ENCODE measurements at places on chromosomes 5 and 9. TPM values are rescaled to one million over a fixed set of nuclear protein-coding genes. Genes with fewer than 3 reads are reported as not detected.

PDE6A gene
- not detected for total RNA-seq

EFNA5 gene
- 26.1 TPM for total RNA-seq

NDOR1 gene
- total RNA-seq = 105 TPM

GRCh38 chr5:4145511-4145910 is 549.9 kb downstream of the IRX1 start:
- DNase-seq = no peak

IL31RA gene
- not detected for total RNA-seq

DNA sequence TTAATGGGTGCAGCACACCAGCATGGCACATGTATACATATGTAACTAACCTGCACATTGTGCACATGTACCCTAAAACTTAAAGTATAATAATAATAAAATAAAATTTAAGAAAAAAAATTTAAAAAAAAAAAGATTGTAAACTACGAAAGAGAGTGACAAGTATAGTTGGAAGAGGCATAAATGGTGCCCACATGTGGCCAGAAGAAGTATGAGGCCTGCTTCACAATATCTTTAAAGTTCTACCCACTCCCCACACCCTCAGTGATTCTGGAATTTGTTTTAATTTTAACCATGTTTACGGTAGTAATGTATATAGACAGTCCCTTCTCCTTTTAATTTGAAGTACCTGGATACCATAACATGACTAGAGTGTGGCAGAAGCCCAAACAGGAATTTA is 172.7 kb downstream of the CHSY3 start:
- DNase-seq = no peak

GRCh38 chr5:115461093-115461492 is 83.5 kb downstream of the FEM1C start:
- DNase-seq = no peak

BTNL8 gene
- 2.2 TPM for total RNA-seq

- DNase-seq = peak; percentile 28
Measured at GRCh38 chr9:123998970-123999621, 12.5 kb upstream of the LHX2 start.

DNA sequence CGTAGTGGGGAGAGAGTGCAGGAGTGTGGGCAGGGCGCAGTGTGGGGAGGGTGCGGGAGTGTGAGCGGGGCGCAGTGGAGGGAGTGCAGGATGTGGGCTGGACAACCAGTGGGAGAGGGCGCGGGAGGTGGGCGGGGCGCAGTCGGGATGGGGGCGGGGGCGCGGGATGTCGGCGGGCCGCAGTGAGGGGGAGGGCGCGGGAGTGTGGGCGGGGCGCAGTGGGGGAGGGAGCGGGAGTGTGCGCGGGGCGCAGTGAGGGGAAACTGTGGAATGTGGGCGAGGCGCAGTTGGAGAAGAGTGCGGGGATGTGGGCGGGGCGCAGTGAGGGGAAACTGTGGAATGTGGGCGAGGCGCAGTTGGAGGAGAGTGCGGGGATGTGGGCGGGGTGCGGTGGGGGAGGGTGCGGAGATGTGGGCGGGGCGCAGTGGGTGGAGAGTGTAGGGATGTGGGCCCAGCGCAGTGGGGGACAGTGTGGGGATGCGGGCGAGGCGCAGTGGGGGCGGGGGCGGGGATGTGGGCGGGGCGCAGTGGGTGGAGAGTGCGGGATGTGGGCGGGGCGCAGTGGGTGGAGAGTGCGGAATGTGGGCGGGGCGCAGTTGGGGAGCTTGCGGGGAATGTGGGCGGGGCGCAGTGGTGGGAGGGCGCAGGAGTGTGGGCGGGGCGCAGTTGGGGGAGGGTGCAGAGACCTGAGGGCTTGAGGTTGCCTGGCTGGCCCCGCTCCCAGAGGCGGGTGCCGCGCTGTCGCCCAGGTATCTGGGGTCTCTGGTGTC is at the start of gene NXNL2:
TSS of gene NXNL2 (plus strand) at position 723 of the 770 bp plus-strand sequence. CDS start 257 bp downstream, outside the sequence.
- peak; percentile 77 for DNase-seq

GRCh38 chr9:75429531-75430475 is 341.5 kb downstream of the OSTF1 start:
- no peak for DNase-seq

GRCh38 chr5:170638454-170639220 is 134.8 kb downstream of the KCNIP1 start:
- peak; percentile 78 for DNase-seq

PCDHGA7 gene
- total RNA-seq = 4.2 TPM

DNA sequence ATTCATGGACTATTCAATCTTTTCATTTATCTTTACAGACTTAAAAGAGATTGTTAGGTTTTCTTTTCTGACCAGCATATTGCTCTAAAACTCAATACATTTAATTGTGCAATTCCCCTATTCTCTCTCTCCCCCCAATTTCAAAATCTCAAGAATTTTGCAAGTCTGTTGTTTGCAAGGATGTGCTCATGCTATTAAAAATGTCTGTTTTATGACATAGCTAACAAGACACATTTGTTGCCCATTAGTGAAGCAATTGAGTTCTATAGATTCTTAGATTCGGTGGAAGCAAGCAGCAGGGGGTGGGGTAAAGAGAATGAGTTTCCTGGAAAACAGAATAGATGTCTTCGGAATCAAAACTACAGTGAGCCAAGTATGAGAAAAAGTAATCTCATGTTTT is 8.5 kb upstream of the CSNK1A1 start:
- no peak for DNase-seq

DNA sequence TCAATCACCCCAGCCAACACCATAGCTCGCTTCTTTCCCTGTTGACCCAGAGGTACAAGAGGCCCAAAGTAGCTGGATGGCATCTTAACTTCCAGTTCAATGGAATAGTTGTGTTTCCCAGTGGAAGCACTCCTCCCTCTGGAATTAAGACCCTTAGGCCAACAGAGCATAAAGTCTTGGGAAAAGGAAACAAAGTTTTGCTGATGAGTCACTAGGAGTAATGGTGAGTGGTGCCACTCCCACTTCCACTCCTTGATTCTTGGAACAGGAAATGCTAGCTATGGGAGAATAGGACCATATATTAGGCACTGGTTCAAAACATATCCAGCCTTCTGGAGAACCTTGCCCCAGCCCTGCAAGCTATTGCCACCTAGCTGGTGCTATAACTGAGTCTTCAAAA is 44.7 kb upstream of the LMX1B start:
- DNase-seq = no peak
